ENCODE measurements at places on chromosomes 3 and 15.

- no peak for DNase-seq
These were observed 44.6 kb downstream of the P3H2 start for GRCh38 chr3:190076136-190076535.

DNA sequence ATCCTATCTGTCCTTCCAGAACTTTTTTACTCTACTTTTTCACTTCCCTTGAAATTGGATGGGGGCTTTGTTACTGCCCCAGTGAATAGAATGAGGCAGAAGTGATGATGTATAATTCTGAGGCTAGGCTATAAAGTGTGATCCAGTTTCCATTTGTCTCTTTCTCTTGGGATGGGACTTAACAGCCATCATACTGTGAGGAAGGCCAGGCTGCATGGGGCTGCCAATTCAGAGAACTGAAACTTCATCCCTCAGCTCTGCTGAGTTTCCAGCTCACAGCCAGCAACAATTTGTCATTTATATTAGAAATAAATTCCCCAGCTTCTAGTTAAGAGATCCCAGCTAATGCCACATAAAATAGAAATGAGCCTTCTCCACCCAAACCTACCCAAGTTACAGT lies 504.0 kb upstream of the TGFBR2 start:
- no peak for DNase-seq

- DNase-seq: no peak
These were observed 61.0 kb downstream of the TMEM44 start for GRCh38 chr3:194572143-194572789.

DNA sequence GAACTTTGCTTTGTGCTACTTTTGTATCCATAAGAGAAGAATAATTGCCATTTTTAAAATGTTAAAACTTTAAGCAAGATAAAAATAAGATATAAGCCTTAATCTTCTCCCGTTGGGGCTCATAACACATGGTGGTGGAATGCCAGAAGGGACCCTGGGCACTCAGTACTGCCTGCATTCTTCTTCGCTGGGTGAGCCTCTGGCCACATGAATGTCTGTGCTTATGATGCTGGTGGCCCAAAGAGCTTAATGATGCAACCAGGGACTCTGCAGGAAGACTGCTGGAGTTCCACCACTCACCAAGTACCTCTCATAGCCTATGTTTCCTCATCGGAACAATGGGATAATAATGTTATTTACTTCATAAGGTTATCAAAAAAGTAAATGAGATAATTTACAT lies 103.6 kb downstream of the ERC2 start:
- DNase-seq: no peak

GRCh38 chr15:84871428-84871985 lies 13.0 kb upstream of the SLC28A1 start:
- DNase-seq: no peak

DNA sequence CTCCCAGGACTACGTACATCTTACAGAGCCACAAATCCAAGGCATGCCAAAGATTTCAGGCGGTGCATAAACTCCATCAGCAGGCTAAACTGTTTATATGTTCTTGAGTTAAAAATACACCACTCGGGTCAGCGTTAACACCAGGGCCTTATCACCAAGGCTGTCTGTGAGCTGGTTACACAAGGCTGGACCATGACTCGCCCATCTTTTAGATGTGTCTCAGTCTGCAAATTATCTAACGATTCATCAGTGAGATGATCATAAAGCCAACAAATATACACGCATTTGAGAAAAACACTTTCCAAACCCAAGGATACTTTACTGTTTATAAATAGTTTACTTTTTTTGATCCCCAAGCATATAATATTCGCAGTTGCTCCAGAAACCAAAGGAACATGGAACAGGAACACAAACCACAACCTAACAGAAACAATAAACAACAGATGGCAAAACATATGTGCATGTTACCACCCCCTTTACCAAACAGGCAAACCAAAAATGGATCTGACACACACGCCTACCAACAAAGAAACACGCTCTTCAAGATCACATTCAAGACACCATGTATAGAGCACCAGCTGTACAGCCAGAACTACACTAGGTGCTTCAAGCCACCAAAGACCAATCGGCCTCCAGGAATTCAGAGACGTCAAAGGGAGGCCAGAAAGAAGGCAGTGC lies 15.4 kb downstream of the LRIG1 start:
- DNase-seq: peak; percentile 5

DNA sequence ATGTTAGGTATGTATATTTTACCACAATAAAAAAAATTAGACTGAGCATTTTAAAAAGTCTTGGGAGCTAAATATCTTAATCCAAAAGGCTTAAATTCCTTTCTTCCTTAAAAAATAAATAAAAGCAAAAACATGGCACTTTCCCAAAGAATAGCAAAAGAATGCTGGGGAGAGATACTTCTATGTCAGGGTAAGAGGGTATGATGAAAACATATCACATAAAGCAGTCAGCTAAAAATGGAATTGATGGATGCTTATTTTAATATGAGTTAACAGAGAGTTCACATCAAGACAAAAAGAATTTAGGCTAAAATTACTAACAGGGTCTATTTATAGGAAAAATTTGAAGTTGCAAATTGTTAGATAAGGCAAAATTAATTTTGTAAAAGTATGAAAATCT lies 141.0 kb downstream of the MYLK start:
- DNase-seq: no peak

- no peak for DNase-seq
These were observed 299.3 kb downstream of the CLSTN2 start for GRCh38 chr3:140234256-140234655.

GRCh38 chr3:177330779-177331178 lies 133.5 kb upstream of the TBL1XR1 start:
- DNase-seq: no peak

DNA sequence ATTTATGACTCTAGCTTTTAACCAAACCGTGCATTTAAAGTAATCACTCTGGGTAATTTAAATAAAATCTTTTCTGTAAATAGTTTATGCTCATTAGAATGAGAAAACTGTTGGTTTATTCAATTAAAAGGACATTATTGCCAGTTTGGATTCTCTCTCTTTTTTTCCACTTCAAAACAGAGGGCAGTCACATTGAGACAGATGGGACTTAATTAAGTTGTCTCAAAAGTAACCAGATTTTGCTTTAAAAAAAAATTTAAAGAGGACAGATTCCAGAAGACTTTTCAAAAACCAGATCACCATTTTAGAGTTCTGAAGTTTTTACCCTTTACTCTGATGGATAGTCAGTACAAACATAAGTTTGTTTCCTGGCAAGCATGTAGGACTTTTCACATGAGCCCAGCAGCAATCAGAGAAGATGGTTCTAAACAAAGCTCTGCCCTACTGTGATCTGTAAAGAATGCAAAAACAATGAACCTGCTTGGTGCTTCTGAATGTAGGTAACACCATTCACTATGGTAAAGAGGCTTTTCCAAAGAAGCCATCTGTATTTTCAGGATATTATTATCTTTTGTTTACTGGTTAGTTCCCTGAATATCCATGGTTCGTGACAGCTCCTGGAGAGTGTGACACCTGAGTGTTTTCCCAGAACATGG lies 136.2 kb downstream of the LRTM1 start:
- DNase-seq: no peak

- DNase-seq: no peak
These were observed 118.3 kb downstream of the TIGIT start for GRCh38 chr3:114411811-114412803.

DNA sequence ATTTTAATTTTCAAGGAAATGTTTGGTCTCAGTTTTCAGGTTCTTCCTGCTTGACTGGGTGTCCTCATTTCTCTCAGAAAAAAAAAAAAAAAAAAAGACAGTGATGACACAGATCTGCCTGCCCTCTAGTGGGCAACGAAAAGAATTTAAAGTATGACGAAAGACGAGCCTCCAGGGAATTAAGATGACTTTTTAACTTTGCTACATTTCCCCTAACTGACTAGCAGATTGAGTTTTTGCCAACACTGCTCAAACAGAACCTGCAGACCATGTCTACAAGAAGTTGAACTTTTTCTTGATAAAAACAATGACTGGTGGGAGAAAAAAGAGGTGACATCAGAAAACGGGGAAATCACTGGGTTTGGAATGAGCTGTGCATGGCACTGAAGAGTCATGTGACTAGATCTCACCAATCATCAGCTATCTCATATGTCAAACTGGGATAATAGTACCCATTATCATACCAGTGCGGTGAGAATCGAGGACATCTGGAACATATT lies 40.8 kb downstream of the EOMES start:
- no peak for DNase-seq

DNA sequence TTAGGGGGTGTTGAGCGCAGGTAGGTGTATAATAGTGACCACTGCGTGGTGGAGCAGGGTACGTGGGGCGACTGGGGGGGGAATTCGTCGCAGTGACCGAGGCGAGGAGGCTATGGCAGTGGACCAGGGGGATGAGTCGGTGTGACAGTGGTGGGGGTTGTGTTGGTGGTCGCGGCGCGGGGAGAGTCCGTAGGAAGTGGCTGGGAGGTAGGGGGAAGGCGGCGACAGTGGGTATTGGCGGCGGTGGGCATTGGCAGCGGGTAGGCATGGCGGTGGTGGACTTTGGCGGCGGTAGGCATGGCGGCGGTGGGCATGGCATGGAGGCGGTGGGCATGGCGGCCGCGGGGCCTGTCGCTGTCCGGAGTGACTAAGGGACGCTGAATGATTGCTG lies 739 bp downstream of the SNRPN start:
- DNase-seq: no peak

- DNase-seq: no peak
These were observed 261.2 kb upstream of the LRRFIP2 start for GRCh38 chr3:37435572-37435971.

GRCh38 chr15:31261266-31262142 lies 65.1 kb upstream of the KLF13 start:
- no peak for DNase-seq

GRCh38 chr3:149009732-149010131 lies 18.4 kb downstream of the GYG1 start:
- no peak for DNase-seq

DNA sequence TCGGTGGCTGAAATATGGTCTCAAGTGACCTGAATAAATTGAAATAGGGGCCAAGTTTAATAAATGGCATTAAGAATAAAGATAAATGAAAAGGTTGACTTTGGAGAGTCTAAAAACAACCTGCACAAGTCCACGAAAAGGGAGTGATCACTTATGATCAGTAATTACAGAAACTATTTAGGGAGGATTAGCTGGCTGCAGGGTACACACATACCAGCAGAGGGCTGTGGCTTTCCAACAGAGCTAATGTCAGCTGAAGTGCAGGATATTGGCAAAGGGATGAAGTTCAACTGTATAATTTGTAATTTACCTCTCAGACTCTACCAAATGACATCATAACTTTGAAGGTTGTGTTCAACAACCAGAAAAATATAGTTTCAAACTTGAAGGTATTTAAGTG lies 86.8 kb downstream of the SYNPR start:
- no peak for DNase-seq

- DNase-seq: no peak
These were observed 31.8 kb downstream of the P3H2 start for GRCh38 chr3:190088890-190089289.

- no peak for DNase-seq
These were observed 61.8 kb upstream of the ZNF148 start for GRCh38 chr3:125436921-125437320.

DNA sequence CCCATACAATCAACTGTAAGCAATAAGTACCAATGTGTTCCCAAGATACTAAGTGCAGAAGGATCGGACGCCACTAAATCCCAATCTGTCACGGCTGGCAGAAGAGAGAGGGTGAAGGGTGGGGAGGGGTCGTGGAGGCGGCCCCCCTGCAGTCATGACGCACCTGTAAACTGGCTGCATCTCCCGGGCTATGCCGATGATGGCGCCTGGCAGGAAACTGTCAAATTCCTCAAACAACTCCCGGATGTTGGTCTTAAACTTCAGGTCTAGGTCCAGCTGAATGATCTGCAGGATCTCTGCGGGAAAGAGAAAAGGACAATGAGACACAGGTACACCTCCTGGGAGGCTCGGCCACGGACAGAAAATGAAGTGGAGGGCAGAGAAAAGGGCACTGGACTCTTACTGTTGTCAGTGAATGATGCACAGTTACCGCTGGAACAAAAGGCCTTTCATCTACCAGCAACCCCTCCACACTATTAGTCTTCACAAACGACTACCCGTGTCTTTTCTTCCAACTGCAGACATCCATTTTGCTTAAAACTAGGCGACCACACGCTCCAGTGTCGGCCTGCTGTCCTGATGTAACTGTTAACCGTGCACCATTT lies 114.6 kb downstream of the XXYLT1 start:
- DNase-seq: no peak

GRCh38 chr3:158953131-158953530 lies 151.3 kb downstream of the MFSD1 start:
- DNase-seq: no peak

DNA sequence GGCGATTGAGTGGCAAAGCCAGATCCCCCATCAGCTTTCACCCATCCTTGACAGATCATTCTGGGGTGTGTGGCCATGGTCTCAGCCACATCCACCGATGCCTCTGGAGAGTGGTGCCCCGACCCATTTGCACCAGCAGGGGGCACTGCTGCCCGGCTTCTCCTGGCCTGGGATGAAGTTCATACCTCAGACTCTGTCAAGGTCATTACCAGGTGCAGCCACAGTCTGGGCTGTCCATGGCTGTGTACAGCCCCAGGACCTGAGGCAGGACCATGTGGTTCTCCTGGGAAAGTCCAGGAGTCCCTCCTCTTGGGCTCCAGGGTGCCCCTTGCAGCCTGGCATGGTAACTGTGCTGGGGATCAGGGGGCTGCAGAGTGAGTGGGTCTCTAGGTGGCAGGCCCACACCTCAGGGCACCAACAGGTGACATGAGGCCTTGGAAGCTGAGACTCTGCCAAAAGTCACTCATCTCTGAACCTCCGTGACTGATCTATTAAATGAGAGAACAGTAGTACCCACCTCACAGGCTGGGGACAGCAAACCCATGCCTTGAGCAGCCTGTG lies 67.2 kb downstream of the CACNA2D2 start:
- no peak for DNase-seq

DNA sequence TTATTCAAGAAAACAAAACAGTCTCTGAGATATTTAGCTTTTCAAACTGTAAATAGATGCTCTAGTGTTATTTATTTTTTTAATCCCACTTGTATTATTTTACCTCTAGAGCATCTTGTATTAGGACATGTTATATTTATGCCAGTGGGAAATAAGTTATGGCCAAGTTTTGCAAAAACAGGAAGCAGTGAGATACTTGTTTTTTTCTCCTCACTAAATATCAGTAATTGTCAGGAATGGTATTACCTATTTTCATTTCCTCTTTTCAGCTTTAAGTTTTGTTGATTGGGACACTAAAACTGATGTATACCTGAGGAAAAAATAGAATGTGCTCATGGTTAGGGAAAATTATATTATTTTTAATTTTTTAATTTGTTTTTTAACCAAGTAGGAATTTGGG lies 8.6 kb upstream of the IL20RB start:
- no peak for DNase-seq
